ENCODE measurements at places on chromosomes 6 and 20.

GRCh38 chr20:16803965-16804792 is 56.0 kb downstream of the OTOR start:
- peak; percentile 46 for DNase-seq

- no peak for DNase-seq
Measured at GRCh38 chr6:40431706-40432105, 155.5 kb downstream of the LRFN2 start.

DNA sequence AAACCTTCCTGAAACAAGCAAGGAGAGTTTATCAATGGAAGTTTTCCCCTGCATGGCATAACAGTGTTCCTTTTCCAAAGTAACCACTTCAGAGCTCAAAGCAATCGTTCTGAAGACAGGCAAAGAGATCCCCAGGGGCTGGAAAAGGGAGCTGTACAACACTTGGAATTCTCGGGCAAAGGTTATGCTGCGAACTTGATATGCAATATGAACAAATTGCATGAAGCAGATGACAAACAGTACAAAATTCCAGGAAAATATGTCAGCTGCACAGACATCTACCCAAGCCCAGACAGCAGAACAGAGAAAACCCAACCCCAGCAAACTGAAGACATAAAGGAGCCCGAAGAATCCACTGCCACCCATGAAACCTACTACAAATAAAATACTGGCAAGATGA is 18.4 kb downstream of the POPDC3 start:
- DNase-seq = no peak

DNA sequence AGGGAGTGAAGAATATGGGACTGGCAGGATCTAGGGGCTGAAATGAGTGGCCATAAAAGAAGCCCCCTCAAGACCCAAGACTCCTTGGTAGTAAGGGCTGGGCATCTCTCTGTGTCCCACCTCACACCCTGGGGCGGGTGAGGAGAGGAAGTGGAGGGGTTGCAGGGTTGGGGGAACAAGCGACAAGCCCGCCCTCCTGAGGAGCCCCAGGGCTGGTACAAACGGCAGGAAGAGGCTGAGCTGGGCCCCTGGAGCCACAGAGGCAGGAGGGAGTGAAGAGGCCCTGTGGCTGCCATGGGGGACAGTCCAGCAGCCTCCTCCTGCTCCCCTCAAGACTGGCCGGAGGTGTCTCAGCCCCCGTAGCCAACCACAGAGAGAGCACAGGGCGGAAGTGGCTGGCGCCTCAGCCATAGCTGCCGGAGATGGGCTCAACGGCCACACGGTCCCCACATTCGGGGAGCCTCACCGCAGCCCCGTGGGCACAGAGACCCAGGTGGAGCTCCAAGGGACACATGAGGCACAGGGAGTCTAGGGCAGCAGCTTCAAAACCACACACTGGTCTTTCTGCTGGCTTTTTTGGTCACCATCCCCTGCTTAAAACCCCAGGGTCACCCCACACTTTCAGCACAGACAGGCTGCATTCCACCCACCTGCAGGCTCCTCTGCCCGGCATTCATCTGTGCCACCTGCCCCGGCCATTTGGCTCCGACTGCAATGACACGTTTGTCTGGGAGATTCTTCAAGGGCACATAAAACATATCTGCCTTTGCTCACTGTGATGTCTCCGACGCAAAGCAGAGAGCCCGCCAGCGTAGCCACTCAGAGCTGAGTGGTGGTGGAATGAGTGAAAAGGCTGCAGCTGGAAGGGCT is 524 bp downstream of the C20orf203 start:
- no peak for DNase-seq
